ENCODE measurements at places on chromosomes 2 and 18.

- DNase-seq: no peak
Measured at GRCh38 chr2:212195626-212196025, 343.0 kb downstream of the ERBB4 start.

DNA sequence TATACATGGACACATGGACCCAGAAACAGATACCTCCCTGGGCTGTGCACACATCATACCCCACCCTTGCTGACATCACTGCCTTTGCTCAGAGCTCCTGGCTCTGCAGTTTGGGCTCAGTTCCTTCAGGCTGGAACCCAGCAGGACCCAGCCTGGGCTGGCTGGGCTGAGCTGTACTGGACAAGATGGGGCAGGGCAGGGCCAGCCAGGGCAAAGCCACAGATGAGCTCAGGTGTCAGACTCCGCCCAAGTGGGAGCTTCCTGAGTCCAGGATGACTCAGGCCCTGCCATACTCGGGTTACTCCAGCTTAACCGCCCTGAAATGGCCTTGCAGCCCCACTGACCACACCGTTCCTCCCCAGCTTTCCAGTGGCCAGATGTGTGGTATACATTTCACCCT lies 284.9 kb downstream of the OSR1 start:
- DNase-seq: peak; percentile 84

DNA sequence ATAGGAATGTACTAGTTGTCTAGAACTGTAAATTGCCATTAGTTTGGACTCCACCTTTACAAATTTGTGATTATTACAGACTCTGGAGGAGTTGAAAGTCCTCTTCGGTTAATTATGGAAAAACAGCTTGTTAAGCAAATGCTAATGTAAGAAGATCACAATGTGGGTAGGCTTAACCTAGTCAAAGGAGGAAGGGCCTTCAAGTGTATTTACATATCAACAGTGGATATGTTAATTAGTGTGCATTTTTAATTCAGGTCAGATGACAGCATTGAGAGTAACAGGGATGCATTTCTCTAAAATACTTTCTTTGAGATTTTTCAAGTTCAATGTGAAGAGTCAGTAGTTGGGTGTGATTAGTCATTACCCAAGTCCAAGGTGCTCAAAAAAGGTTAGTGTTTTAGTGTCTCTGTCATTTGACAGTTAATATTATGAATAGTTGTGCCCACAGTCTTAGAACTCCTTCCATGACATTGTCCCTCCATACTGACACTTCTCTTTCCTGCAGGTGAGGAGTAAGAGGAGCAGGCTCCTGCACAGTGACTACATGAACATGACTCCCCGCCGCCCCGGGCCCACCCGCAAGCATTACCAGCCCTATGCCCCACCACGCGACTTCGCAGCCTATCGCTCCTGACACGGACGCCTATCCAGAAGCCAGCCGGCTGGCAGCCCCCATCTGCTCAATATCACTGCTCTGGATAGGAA lies 28.0 kb downstream of the CD28 start:
- peak; percentile 43 for DNase-seq

DNA sequence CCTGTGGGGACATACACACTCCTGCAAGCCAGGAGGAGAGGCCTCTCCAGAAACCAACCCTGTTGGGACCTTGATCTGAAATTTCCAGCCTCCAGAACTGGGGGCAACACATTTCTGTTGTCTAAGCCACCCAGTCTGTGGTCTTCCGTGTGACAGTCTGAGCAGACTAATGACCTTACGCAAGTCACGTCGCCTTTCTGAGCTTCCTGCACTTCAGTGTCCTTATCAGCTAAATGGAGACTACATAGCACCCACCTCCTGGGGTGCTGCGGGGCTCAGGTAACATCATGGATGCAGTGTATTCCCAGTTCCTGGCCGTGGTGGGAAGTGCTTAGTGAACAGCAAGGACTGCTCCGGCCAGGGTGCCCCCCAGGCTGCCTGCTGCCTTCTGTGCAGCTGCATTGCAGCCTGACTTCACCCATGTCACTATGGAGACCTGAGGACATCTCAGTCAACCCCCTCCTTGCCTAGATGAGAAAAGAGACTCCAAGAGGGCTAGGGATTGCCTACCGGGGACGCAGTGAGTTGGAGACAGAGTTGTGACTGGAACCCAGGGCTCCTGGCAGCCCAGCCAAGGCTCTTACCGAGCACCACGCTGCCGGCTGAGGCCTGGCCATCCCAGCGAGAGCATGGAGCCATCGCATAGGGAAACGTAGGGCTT lies 61.2 kb upstream of the FZD5 start:
- no peak for DNase-seq

GRCh38 chr2:142603759-142604158 lies 273.7 kb upstream of the KYNU start:
- DNase-seq: no peak

- DNase-seq: no peak
Measured at GRCh38 chr18:5770176-5770575, 125.1 kb downstream of the TMEM200C start.

GRCh38 chr2:161238560-161239325 lies 69.5 kb upstream of the PSMD14 start:
- peak; percentile 94 for DNase-seq

DNA sequence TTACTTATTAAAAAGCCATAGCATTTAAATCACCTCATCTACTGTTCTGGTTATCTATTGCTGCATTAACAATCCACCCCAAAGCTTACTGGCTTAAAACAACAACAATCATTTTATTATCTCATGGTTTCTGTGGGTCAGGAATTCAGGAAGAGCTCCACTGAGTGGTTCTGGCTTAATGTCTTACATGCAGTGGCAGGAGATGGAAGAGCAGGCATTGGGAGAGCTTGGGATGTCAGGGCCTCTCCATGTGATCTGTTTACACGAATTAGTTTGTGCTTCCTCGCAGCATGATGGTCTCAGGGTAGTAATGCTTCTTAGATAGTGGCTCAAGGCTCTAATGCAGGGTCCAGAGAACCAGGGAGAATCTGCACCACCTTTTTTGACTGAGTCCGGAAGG lies 14.4 kb upstream of the REL start:
- DNase-seq: no peak

GRCh38 chr18:5601188-5601624 lies 57.4 kb upstream of the EPB41L3 start:
- peak; percentile 65 for DNase-seq

GRCh38 chr2:162435676-162436075 lies 91.7 kb downstream of the GCA start:
- DNase-seq: no peak

- peak; percentile 55 for DNase-seq
Measured at GRCh38 chr18:38884050-38884449, 1318.5 kb upstream of the CELF4 start.

DNA sequence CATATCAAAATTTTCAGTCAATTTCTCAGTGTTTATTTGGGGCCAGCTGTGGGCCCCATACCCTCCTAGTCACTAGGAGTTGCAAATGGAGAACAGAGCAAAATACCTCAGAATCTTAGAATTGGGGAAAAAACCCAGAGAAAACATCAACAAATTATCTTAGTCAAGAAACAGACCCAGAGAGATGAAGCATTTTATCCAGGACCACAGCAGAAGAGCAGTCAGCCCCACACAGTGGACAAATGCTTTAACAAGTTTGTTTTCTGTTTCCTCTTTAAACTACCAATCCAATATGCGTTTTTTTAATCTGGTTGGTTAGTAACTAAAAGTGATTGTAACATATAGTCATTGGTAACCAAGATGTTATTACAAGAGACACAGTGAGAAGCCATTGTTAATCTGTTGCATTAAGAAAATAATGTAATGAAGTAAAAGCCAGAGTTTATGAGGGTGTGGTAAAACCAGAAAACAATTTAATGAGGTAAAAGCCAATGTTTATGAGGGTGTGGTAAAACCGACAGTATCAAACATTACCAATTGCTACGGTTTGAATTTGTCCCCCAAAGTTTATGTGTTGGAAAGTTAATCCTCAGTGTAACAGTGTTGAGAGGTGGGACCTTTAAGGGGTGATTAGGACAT lies 60.7 kb upstream of the COX7A2L start:
- no peak for DNase-seq

- DNase-seq: no peak
Measured at GRCh38 chr2:37526323-37526722, 145.1 kb downstream of the CDC42EP3 start.

GRCh38 chr18:34364699-34365098 lies 140.0 kb upstream of the NOL4 start:
- no peak for DNase-seq

DNA sequence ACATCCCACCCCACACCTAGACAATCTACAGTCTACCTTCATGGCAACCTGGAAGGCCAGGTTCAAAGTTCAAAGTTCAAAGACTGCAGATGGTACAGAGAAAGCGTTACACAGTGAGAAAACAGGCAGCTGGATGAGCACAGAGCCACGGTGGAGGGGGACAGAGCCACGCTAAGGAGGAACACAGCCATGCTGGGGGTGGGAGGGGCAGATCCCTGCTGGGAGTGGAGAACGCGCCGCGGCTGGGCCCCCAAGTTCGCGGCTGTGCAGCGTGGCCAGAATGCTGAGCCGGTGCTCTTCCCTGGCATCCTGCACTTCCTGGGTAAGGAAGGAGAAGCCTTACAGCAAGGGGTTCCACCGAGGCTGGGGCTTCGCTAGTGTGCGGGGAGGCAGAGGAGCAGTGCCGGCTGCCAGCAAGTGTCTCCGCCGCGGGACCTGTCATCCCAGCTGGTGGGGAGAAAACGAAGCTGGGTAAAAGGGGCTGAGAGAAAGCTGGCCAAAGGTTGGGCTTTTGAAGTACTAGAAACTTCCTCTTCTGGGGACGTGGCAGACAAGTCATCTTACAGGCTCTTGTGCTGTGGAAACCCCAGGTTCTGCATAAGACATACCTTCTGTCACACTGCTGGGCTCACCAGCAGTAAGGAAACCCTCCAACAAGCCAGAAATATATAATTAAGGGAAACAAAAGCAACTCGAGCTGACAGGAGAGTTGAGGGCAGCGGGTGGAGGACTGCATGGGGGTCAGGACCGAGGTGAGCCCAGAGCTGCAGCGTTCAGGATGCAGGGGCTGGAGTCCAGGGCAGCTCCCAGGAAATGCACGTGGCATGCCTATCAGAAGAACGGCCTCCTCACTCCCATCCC lies 115.5 kb downstream of the HDAC4 start:
- DNase-seq: no peak

GRCh38 chr2:196404276-196404675 lies 232.9 kb upstream of the STK17B start:
- no peak for DNase-seq

DNA sequence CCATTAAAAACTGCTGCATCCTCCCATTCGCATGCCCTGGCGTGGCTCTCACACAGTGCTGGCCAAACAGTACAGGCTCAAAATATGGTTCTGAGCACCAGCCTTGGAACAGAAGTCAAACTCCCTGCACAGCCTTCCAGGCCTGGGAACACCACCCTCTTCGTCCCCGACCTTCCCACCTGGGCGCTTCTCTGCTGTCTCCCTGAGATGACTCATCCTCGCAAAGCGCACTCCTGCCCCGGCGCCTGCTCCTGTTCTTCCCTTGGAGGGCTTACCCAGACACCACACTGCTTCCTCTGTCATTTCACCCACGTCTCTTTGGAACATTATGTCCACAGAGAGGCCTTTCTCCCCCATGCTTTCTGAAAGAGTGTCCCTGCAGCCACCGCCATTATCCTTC lies 172.7 kb downstream of the L3MBTL4 start:
- DNase-seq: no peak

DNA sequence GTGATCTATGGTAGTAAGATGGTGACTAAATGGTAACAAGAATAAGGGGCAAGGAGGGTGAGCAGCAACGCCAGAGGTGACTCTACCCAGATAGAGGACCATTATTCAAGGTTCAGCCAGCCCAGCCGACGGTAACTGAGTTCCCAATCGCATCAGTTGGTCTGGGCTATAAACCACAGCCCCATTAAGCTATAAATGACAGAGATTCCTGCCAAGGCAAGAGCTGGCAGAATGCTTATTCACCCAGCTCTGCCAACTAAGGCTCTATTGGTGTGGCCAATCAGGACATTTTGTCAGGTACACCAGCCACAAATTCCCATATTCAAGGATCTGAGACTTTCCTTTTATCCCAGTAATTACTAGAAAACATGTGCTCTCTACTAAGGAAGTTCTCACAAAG lies 3.6 kb downstream of the CHN1 start:
- DNase-seq: no peak

- no peak for DNase-seq
Measured at GRCh38 chr2:174967691-174968260, 37.4 kb downstream of the CHN1 start.

DNA sequence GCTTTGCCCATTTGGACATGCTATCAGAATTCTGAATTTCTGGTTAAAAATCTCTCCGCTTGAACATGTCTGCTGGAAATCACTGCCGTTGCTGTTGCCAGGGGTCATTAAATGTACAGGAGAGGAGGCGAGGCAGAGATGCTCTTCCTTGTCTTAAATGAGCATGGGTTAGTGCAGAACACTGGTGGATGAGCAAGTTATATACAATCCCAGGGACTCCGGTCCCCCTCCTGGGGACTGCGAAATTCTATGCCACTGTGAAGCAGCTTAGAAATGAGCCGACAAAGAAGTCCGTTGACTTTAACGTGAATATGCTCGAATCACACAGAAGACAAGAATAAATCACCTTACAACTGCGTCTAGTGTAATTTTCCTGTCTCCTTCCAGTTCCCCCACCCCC lies 95.1 kb upstream of the KLHL14 start:
- no peak for DNase-seq

DNA sequence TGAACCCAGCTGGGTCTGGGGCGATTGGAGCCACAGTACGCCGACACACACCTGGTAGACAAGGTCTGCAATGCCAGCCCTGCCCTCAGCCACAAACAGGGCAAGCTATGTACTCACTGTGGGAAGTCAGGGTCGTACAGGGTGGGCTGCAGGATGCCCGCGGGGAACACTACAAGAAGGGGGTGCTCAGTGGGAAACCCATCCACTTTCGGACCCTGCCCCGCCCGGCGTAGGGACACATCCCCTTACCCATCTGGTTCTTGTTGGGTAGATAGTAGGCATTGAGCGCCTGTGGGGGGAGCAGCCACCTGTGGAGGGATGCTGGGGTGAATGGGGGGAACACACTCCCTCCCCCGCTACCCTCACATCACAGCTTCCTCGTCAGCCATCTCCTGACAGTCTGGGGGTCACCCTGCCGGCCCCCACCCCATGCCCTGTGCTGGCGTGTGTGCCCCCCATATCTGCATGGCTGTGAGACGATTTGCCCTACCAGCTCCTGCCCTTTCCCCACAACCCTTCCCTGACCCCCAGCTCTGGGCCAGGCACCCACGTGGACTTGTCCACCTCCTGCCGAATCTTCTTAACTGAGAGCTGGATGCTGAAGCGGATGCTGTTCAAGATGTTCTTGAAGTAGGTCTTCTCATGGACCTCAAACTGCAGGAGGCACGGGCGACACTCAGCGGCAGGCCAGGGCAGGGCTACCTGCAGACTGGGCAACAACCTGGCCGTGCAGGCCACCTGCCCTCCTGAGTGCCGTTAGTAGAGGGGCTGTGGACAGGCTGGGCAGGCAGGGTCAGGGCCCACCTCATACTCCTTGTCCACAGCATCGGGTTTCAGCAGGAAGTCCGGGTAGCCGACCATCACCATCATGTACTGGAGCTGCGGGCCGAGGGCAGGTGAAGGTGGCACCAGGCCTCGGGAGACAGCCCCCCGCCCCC lies 5.1 kb downstream of the ECEL1 start:
- DNase-seq: peak; percentile 32

All from endodermal cell (in vitro differentiated cells).